ENCODE measurements at places on chromosomes 4 and X.

- no peak for DNase-seq
Observed at GRCh38 chr4:111020961-111021360, 398.1 kb upstream of the PITX2 start.

GRCh38 chrX:127038065-127038464 is 218.5 kb downstream of the PRR32 start:
- no peak for DNase-seq

- no peak for DNase-seq
Observed at GRCh38 chrX:63959975-63960374, 175.0 kb upstream of the ARHGEF9 start.

DNA sequence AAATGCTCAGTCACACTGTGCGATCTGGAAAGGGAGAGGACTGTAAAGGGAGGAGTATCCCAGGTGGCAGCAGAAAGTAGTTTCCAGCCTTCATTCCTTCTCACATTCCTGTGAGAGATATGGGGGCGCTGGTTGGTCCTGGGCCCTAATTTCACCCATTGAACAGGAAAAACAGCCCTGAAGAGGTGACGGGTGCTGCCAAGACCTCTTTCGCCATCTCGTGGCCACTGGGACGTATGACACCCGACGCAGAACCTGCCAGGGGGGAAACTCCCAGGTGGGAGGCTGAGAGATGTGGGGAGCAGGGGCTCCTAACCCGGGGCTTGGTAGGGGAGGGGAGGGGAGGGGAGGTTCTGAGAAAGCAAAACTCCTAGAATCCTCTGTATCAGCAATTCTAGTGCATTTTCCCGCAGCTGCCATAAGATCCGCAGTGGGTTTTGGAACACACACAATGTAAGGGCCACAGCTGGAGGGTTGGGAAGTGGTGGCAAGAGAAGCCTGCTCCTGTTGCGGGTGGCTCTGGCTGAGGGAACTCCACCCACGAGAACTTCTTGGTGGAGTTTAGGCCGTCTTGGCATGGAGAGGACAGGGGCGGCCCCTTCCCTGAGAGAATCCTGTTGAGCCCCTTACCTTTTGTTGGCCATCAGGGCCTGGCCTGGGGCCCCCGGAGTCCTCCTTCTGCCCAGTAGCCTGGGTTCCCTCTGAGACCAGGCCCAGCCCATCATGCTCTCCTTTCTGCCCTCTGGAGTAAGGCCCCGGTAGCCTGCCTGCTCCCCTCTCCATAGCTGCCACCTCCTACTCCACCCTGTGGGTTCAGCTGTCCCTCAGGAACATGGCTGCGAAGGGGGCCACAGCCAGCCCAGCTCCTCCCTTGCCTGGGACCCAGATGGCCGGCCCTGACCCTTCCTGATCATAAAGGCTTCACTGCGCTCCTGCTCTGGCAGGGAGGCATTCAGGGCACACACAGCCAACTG is 134.1 kb downstream of the OR13H1 start:
- DNase-seq: peak; percentile 73

DNA sequence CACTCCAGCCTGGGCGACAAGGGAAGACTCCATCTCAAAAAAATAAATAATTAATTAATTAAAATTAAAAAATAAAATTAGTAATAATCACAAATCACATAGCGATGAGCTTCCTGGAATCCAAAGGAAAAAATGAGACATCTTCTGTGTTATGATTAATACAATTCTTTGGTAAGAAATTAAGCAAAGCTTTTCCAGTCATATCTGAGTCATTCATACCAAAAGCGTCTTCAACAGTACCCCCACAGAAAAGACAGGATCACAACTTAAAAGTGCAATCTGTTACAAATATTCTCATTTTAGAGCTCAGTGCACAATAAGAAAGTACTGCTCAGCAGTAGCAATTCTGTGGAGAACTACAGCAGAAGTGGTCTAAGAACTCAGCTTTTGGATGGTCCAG is 168.5 kb upstream of the MXRA5 start:
- DNase-seq: no peak

DNA sequence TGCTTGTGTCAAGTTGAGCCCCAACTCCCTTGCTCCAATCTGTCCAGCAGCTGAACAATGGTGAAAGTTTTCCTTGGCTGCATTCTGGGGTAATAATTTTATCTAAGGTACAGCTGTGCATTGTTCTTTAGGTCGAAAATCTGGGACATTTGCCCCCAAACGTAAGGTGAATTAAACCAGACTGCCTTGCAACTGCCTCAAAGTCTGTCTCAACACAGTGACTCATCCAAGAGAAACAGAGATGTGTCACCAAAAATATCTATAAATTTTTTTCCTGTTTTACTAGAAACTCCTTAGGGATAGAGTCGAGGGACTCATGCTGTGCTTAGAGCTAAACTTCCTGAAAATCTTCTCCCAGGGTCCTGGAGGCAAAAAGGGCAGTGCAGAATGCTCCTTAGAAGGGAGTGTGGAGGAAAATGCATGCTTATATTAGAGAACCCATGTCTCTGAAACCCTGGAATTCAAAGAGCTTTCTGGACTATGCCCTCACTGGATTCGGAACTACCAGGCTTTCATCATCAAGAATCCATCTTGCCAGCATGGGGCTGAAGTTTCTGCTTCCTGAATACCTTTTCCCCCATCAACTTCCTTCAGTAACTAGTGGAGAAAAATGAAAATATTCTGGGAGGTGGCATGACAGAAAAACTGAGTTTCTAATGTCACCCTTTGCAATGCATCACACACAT is 115.7 kb downstream of the PALLD start:
- no peak for DNase-seq

GRCh38 chr4:153512952-153513500 is 46.9 kb downstream of the TMEM131L start:
- no peak for DNase-seq

DNA sequence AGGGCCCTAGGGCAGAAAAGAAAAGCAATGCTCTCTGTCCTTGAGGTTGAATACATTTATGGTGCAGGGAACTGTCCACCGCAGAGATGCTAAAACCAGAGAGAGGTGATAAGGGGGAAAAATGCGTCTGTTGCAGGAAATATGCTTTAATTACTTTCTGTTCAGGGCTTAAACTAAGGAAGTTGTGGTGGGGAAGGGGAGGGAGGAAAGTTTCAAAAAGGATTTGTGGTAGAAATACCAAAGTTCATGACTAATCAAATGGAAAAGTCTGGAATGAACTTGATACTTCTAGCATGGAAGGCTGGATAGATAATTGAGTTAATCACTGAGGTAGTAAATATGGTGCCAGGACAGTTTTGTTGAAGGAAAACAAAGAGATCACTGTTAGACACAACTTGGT is 99.0 kb downstream of the ASB9 start:
- DNase-seq: no peak

- DNase-seq: no peak
Observed at GRCh38 chr4:110248100-110248499, 49.7 kb upstream of the ELOVL6 start.

GRCh38 chrX:42577936-42578470 is 200.0 kb downstream of the PPP1R2C start:
- DNase-seq: no peak

DNA sequence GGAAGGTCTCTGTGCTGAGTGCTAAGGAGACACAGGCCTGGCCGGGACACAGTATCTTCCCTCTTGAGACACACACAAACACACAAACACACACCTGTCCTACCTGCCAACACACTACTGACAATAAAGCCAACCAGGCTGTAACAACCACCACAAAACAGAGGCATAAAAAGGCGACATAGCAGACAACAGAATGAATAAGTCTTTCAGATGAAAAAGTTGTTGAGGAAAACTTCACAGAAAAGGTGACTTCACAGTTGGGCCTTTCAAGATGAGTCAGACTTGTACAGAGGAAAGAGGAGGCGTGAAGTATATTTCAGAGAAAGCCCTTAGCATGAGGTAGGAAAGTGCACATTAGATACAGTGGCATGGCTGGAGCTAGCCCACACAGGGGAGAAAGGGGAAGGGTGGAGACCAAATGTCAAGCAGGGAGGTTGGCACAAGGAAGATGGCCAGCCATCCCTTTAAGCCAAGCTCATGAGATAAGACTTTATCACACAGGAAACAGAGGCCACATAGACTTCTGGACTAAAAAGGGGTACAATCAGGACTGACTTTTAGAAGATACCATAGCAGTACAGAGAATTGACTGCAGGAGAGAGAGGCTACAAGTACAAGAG is 54.0 kb downstream of the SLC9A7 start:
- DNase-seq: peak; percentile 66

- DNase-seq: no peak
Observed at GRCh38 chrX:106144755-106145639, 23.1 kb upstream of the PWWP3B start.

DNA sequence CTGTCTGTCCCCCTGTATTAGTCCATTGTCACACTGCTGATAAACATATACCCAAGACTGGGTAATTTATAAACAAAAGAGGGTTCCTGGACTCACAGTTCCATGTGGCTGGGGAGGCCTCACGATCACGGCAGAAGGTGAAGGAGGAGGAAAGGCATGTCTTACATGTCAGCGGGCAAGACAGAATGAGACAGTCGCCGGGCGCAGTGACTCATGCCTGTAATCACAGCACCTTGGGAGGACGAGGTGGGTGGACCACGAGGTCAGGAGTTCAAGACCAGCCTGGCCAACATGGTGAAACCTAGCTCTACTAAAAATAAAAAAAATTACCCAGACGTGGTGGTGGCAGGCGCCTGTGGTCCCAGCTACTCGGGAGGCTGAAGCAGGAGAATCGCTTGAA is 24.7 kb downstream of the IL3RA start:
- DNase-seq: peak; percentile 44

GRCh38 chr4:77930876-77931275 is 68.2 kb downstream of the MRPL1 start:
- DNase-seq: no peak

DNA sequence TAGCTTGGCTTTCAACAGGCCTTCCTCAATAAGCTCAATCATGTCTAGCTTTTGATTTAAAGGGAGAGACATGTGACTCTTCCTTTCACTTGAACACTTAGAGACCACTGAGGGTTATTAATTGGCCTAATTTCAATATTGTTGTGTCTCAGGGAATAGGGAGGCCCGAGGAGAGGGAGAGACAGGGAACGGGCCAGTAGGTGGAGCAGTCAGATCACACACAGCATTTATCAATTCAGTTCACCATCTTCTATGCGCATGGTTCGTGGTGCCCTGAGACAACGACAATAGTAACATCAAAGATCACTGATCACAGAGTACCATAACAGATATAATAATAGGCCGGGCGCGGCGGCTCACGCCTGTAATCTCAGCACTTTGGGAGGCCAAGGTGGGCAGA is 17.8 kb downstream of the ZNF81 start:
- no peak for DNase-seq

DNA sequence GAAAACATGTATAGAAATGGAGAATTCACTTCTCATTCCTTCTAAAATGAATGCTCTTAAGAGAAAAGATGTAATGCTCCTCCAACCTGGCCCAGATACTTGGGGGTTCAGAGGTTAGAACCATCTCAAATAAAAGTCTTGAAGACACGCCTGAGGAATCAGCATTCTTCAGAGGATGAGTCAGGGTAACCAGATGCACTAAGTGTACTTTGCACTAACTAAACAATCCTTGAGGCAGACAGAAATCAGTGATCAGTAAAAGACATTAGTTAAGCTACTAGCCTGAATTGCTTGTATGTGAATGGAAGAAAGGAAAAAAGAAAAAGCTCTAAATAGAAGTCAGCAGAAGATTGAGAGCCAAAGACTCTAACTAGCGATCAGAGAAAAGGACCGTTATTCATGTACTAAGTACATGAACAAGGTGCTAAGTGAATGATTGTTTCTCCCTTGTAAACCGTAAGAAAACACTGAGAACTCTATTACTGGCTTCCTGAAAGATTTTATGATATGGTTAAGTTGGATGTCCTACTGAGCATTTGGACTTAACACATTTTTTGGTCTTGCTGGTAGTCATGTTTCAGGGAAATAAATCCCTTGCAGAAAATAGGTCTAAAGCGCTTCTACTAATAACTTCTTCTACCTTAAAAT is 738.3 kb downstream of the STPG2 start:
- no peak for DNase-seq

GRCh38 chr4:8370106-8370787 is 70.3 kb downstream of the ACOX3 start:
- no peak for DNase-seq

DNA sequence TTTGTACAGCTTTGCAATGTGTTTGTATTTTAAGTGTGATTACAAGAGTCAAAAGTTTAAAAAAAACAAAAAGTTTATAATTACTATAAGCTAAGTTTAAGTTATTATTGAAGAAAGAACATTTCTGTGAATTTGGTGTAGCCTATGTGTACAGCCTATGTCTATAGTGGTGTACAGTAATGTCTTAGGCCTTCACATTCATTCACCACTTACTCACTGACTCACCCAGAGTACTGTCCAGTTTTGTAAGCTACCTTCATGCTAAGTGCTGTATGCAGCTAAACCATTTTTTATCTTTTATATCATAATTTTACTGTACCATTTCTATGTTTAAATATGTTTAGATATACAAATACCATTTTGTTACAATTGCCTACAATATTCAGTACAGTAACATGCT is 182.3 kb downstream of the RPA4 start:
- DNase-seq: no peak

Measured in activated T-cell treated with anti-CD3 and anti-CD28 coated beads, Interleukin-2, amount 50 U/mL, for 48 hours (primary cell).